ENCODE measurements at places on chromosomes 1 and 21. TPM values are rescaled to one million over a fixed set of nuclear protein-coding genes. Genes with fewer than 3 reads are reported as not detected.

DNA sequence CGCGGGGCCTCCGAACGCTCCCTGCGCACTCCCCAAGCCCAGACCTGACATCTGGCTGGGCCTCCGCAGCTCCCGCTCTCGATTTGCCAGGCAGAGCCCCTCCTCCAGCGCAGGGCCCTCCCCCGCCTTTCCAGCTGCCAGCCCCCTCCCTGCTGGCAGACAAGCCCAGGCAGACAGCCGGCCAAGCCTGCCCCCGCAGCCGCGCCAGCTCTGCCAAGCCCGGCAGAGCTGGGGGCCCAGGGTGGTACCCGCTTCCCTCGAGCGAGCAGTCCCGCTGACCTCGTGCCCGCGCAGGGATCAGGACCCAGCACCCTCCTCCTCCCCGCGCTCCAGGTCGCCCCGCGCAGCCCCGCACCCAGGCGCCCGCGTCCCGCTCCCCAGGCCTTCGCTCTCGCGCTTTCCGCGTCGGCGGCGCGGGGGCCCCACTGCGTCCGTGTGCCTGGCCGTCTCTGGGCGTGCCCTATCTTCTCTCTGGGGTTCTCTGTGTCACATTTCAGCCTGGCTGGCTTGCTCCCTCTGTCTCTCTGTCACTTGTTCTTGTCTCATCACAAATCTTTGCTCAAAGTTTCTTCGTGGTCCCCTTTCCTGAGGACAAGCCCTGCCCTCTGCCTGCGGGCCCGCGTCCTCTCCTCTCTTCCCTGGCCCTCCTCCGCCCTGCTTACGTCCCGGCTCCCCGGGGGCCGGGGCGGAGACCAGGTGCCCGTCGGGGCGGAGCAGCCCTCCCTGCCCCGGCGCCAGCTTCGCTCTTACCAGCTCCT is 580 bp downstream of the INKA2 start:
- no peak for DNase-seq

Gene LCE2C
- polyA plus RNA-seq, result not detected

DNA sequence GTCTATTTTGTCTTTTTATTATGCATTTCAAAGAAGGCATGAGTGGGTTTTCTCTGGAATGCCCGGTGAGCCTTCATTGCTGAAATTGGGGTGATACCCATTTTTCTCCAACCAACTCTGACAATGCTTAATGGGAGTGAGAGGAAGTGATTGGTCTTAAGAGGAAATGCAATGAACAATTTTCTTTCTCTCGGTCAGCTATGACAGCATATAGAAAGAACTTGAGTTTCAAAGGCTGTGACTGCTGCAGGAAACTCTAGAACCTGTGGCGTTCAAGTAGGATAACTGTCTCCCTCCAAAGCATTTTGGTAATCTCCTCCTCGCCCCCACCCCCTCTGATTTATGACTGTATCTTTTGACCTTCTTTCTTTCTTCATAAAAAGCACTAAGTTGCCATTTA is 155.9 kb downstream of the LYPLAL1 start:
- no peak for DNase-seq

Gene KLHDC7A
- polyA plus RNA-seq, result 11.6 TPM

Gene TMEM82
- 4.1 TPM for polyA plus RNA-seq

DNA sequence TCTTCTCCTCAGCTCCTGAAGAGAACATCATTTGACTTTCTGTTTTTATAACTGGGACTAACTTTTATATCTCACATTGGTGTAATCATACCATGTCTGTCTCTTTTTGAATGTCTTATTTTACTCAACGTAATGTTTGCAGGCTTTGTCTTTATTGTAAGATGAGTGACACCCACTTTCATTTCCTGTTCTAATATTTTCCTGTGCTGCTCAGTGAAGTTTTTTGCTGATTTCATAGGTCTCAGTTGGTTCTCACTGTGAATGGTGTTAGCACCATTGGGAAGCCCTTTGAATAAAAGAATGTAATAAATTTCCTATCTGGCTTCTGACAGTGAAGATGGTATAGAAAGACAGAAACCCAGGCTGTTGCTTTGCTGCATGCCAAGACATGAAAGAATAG is 84.0 kb downstream of the RAVER2 start:
- DNase-seq, result no peak

Gene MAP1LC3C
- 0.76 TPM for polyA plus RNA-seq

DNA sequence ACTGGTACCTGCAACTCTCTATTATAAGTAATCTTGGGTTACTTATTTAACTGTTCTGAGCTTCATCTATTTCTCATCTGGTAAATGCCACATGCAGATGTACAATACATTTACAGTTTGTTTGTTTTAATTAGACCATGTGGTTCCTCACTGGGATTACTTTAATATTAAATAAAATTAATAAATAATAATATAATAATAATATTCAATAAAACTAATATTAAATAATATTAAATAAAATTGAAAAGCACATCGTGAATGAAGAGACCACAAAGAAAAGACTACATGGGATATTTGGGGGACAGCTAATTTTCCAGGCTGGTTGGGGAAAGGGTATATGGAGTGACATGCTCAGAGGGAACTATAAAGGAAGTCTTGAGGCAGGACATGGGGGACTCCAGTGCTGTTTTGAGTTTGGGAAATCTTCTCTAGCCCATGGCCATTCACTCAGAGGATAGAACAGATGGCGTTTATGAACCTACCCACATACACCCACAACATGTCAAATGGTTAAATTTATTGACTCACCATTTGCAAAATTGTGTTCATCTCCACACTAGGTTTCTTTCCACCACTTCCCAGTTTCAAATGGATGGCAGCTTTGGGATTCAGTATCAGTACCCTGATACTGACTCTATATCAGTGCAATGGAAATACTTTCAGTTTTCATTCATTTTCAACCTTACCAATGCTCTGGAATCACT is 25.6 kb downstream of the DIRAS3 start:
- DNase-seq, result no peak

DNA sequence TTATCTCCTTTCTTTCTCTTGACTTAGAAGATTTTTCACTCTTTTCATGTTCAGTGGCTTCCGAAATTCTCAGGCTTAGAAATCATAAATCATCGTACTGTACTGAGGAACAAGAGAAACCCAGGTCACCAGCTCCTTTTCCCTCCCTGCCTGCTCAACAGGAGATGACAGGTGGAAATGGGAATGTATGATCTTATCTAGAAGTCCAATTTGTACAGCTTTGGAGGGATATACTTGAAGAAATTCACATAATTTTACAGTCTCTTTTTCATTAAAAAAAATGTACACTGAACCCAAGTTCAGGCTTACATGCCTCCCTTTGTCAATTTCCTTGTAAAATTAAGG is 11.7 kb downstream of the EVA1C start:
- DNase-seq, result no peak

GRCh38 chr1:46067652-46068051 is 64.8 kb downstream of the PIK3R3 start:
- DNase-seq, result no peak

GRCh38 chr1:59417406-59417805 is 120.5 kb downstream of the FGGY start:
- no peak for DNase-seq

DNA sequence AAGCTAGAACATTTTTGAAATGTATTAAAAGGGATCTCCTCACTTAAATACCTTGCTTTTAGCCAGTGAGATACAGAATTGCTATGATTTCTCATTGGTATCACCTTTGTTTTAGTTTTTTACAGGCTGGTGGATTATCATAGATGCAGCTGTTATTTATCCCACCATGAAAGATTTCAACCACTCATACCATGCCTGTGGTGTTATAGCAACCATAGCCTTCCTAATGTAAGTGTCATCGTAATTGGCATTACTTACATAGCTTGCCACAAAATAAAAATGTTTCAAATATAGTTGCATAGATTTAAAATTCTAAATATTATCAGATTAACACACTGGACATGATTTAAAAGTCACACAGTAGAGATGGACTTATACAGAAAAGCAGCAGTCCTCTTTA is 4.7 kb downstream of the TMEM50A start:
- no peak for DNase-seq

DNA sequence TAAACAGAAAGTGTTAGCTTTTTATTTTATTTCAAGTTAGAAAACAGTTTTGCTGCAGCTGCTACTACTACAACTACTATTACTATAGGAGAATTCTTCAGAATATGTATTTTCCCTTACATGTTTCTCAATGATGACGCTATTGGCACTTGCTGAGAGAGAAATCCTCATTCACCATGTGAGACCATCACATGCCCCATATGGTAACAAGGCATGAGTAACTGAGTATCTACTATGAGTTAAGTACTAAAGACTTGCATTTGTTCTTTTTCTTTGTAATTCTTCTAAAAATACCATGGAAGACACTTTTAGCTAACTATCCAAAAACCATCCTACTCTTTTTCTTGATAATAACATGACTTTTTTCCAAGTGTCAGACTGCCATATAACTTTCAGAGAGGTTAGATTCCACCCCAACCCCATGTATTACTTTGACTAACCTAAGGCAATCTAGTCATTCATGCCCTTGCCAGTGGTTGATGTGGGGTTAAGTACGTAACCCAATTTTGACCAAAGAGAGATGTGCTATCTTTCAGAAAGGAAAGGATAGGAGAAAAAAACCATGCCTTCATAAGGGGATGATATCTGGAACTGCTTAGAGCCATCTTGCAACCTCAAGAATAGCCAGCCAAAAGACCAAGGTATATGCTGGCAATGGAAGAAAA is 42.9 kb downstream of the COP1 start:
- no peak for DNase-seq

Gene CD160
- 0.95 TPM for polyA plus RNA-seq

DNA sequence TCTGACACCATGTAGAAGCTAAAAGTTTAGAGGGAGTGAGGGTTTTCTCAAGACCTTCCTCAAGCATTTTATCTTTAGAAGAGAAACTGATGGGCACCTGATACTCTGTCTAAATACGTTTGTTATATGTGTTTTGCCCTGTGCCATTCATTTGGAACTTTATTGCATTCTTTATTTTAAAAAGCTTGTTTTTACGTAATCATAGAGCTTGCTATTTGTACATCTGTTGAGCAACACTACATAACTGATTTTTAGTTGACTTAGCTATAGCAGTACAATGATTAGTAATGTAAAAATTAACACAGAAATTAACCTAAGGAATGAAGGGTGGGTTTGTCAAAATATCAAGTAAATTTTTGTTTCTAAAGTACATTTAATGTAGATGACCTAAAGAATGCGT is 88.5 kb downstream of the RUNX3 start:
- DNase-seq, result no peak

DNA sequence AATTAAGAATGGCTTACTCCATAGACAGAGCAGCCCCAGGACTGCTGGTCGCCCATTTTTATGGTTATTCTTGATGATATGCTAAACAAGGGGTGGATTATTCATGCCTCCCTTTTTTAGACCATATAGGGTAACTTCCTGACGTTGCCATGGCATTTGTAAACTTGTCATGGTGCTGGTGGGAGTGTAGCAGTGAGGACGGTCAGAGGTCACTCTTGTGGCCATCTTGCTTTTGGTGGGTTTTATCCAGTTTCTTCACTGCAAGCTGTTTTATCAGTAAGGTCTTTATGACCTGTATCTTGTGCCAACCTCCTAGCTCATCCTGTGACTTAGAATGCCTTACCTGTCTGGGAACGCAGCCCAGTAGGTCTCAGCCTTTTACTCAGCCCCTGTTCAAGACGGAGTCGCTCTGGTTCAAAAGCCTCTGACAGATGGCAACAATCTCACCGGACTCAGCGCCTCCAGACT is 5.2 kb upstream of the AGPAT3 start:
- DNase-seq, result no peak

DNA sequence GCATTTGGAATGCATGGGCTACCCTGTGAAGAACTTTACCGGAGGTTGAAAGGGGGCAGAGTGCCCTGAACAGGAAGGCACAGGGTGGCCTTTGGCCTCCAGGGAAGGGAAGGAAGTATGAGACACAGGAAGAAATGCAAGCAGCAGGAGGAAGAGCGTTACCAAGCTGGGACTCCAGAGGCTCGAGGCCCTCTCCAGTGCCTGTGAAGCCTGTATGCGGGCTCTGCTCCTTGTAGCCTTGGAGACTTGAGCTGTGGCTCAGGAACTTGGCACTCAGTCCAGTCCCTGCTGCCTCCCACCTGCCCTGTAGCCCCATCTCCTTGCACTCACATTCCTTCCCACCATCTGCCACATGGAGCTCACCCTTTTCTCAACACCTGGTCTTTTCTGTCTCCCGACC is 33.5 kb upstream of the RNF19B start:
- DNase-seq, result no peak

DNA sequence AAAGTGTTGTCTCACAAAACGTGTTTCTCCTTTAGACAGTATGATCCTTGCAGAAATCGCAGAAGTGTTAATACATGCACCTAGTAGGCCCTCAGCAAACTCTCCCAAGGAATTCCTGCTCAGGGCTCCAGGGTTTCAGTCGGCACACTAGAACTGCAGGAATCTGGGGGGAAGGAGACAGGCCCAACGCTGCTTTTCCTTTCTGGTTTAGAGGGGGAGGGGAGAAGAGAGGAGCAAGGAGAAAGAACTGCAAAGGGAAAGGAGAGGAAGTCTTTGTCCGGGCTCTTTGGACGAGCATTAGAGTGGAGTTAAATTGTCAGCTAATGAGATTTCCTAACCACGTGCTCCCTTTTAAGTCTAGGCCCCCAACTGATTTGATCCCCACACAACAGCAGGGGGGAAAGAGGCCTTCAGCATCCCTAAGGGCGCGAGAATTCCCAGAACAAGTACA is 103.7 kb upstream of the SOD1 start:
- DNase-seq, result no peak

GRCh38 chr1:193062698-193063463 is 3.5 kb downstream of the RO60 start:
- DNase-seq, result no peak

DNA sequence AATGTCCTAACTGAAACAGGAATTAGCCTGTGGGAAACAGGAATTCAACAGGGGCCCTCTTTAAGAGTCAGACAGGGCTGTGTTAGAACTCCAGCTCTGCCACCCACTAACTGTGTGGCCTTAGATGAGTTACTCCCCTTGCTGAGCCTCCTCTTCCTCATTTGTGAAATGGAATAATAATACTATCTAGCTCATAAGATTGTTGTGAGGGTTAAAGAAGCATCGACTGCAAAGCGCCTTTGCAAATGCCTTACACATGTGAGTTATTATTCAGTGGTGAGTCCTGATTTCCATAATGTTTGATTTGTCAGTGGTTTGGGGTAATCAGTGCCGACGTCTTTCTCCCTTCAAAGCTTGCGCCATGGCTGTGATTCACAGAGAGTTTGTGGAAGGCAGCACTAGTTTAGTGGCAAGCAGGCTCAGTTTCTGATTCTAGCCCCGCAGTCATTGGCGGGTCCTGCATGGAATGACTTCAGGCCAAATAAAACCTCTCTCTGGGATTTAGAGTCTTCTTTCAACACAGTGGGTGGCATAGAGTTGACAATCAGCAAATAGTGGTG is 388.5 kb downstream of the PLPP3 start:
- no peak for DNase-seq

DNA sequence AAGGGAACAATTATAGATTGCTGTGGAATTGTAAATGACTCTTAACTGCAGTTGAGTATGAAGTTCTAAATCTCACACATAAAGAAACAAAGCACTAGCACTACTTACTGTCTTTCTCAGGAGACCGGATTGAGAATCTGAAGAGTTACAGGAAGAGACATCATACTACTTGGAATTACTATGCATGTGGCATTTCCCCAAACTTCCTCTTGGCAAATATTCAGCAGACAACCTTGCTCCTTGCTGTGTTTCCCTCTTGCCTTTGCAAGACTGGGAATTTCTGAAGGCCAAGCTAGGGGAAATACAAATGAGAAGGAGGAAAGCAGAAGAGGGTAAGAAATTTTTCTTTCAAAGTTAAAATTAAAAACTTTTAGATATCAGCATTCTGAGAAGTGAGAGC is 173.6 kb upstream of the KCTD3 start:
- DNase-seq, result no peak

GRCh38 chr1:198788561-198789064 is 149.8 kb downstream of the PTPRC start:
- DNase-seq, result no peak

Measured in renal cortex interstitium (tissue), 15 donors.